Mesothelial cell of epicardium (in vitro differentiated cells): ENCODE measurements at places on chromosomes 16 and 17.
A peak's percentile ranks its signal among the peaks of the same experiment; 100 is the strongest.

GRCh38 chr17:79844869-79845600, 5.8 kb upstream of the CBX4 start:
- no peak for DNase-seq

DNA sequence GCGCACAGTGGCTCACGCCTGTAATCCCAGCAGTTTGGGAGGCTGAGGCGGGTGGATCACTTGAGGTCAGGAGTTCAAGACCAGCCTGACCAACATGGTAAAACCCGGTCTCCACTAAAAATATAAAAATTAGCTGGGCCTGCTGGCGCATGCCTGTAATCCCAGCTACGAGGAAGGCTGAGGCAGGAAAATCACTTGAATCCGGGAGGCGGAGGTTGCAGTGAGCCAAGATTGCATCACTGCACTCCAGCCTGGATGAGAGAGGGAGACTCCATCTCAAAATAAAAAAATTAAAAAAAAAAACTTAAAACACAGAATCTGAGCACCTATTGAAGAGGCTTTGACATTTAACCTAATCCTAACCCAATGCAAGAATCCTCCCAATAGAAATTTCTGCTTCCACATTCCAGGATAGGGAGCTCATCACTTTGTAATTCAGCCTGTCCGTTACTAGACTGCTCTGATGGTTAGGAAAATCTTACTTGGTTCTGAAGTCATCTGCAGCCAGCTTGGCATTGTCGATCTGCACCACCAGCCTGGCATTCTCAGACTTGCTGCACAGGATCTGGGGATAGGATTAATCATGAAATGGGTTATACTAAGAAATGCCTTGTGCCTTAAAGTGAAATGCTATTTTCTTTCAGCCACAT, 2.1 kb downstream of the KRT33B start:
- no peak for DNase-seq

- DNase-seq: no peak
These were observed 466.3 kb downstream of the SOX9 start for GRCh38 chr17:72587156-72587555.

DNA sequence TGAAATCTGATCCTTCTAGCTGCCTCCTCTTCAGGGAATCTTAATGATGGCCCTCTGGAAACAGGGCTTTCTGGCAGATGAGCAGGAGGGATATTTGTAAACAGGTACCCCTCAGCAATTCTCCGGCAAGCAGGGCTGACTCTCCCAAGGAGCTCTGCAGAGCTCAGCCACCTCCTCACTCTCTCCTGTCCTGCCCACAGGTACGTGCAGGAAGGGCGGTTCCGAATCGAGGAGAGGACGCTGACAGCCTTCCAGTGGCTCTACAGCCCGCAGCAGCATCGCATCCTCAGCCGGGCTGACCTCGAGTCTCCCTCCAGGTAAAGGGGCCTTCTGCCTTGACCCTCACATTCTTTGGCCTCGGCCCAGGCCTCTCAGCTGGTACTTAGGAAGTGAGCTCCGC, 20.7 kb upstream of the CCDC92B start:
- DNase-seq: no peak

- DNase-seq: no peak
These were observed 129.8 kb downstream of the TANC2 start for GRCh38 chr17:63095879-63096278.

DNA sequence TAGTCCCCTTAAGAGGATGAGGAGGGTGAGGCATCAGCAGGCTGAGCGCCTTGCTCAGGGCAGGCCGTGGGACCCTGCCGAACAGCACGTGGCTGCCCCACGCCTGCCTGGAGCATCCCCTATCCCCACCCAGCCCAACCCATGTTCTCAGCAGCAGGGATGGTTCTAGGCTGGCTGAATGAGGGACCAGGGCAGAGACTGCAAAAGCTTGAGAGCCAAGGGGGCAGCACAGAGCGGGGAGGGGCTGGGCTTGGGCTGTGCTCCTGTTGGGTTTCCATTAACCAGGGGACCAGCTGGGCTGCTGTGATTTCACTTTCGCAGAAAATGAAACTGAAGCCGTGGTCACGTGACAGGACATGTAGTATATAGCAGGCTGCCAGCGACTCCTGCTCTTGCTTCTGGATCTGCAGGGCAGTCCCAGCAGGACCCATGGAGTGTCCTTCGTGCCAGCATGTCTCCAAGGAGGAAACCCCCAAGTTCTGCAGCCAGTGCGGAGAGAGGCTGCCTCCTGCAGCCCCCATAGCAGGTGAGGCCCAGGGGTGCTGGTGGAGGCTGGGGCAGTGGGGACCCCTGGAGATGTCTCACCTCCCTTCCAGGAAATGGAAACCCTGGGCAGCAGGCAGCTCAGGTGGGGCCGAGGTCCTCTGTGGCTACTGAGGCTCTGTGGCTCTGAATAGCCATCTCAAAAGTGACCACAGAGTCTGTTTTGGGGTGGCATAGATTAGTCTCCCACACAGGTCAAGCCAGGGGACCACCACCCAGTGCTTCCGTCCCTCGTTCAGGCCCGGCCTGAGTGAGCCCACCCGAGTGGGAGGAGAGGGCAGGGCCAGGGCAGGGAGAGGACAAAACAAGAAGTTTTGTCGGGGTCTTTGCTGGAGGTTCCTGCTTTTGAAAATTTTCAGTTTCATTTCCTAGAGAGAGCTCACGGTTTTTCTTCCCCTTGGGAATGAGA, 2.9 kb downstream of the RNF213 start:
- no peak for DNase-seq

- DNase-seq: no peak
These were observed 26.1 kb downstream of the MEAK7 start for GRCh38 chr16:84478172-84478947.

DNA sequence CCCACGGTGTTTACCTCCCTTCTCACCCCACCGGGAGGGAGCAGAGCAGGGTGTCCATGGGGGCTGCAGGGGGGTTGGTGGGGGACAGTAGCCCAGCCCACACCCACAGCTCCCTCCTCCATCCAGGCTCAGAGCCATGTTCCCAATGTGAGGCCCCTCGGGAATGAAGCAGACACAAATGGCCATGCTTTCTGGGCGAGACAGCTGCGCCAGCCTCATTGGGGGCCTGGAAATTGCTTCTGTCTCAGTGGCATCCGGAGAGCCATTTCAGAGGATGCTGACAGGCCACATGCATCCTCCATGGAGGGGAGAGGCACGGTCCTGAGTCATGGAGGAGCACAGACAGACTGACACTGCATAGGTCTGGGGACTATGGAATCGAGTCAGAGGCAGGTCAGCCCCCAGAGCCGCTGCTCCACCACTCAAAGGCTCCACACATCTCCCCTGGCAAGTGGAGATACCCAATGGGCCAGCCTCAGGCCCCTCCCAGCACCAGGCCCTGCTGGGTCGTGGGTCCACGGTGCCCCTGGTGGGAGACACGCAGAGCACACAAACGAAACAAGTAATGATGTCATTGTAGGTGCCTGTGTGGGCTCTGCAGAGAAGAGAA, 59.6 kb upstream of the ENPP7 start:
- no peak for DNase-seq

GRCh38 chr17:49497148-49498028, 2.3 kb downstream of the NGFR start:
- peak; percentile 45 for DNase-seq

DNA sequence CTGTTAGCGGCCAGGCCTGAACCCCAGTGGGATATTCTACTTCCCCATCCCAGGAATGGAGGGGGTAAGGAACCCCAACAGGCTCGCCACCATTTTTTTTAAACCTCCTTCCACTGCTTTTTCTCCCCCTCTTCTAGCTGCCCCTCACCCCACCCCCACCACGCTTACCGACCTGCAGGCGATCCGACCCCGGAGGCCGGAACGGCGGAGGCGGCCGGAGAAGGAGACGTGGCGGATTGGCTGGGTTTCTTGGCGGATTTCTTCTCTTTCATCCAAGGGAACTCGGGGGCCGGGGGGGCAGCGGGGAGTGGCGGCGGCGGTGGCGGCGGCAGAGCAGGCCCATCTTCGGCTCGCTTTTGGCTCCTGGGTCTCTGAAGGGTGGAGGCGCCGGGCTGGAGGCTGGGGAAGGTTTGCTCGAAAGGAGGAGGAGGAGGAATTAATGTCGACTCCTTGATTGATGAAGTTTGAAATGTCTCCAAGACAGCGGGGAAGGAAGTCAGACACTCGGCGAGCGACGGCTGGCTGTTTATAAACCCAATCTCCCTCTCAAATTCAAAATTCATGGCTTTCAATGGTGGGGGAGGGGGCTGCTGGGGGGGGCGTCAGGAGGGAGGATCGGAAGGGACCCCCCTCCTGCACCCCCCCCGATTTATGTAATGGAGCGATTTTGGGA, 424 bp downstream of the HOXB2 start:
- peak; percentile 79 for DNase-seq

DNA sequence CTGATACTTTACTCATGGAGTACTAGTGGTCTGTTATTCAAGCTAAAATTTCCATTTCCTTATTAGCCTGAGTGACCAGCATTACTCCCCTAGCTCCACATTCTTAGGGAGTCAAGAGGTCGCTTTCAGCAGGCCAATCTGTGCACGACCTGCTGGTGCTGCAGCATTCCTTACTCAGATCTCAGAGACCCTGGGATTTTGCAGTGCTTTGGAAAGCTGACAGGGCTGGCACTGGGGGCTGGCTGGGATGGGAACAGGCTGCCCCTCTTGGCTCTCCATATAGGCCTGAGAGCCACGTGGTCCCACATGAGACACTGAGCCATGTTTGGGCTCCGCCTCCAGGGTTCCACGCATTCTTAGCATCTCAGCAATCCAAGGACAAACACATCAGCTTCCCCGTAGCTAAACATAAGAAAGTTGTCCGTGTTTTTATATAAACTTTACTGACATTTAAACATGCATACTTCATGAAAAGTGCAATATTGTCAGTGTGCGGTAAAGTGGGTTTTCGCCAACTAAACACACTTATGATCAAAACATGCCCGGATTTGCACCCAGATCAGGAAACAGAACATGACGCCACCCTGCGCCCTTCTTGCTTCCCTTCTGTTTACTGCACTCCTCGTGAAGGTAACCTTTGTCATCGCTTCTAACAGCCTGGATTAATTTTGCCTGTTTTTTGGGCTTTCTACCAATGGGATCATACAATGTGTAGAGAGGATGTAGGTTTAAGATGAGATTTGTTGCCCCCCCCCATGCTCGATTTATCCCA, 254.5 kb upstream of the CACNG5 start:
- DNase-seq: no peak

DNA sequence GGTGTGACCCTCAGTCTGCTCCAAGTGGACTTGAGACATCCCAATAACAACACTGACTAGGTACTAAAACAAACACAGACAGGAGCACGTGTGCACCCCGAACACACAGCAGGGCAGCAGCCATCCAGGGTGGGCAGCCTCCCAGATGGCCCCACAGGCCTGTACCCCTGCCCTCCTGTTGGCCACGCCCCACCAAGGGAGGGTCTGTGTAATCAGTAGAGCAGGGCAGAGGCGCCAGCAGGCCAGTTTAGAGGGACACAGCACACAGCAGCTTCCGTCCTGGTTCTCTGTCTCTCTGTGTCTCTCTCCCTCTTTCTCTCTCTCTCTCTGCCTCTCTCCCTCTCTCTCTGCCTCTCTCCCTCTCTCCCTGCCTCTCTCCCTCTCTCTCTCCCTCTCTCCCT, 21.4 kb downstream of the ACTG1 start:
- DNase-seq: no peak

- DNase-seq: no peak
These were observed 51.8 kb downstream of the LYRM1 start for GRCh38 chr16:20952139-20952920.

DNA sequence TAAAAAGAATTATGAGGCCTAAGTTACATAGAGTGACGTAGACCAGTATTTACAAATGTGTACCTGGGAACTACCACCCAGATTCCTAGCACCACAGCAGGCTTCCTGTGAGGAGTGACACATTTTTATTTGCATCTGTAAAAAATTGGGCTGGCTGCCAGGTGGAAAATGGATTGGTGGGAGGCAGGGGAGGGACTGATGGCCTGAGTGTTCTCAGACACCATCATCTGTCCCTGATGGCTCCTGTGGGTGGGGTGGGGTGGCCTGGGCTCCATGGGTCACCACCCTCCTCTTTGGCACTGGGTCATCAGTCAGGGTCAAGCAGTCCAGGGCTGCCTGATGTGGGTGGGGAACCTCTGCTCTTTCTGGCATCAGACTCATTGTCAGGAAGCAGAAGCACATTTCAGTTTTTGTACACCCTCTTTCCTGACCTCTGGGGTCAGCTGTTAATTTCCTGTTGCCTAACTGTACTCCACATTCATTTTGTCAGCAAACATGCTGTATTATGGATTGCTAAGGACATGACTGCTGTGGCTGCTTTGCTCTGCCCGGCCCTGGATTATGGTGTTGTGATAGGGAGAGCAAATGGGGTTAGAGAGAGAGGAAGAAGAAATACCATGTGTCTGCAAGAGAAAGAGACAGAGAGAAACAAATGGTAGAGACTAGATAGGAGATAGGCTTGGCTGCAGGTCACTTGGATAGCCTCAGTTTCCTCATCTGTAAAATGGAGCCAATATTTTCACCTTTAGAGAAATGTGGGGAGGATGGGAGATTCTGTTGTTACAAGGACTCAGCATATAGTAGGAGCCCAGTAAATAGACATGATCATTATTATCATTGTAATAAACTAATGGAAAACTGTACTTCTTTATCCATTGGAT, 11.6 kb upstream of the MFAP4 start:
- DNase-seq: no peak

GRCh38 chr17:4807605-4808377, 839 bp downstream of the PLD2 start:
- DNase-seq: no peak

DNA sequence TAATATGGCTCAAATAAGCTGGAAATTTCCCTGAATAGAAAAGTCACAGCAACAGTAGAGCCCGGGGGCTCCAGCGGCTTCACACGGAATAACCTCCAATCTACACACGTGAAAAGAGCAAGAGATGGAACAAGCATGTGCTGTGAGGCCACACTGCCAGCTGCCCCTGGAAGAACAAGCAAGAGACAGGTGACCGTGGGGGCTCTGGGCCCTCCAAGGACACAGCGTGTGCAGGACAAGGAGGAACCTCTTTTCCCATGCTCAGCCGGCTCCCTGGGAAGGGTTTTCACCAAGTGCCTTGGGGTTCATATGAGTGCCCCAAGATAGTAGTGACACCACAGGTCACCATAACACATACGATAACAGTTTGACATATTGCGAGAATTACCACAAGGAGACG, 110.2 kb upstream of the ZNF750 start:
- DNase-seq: no peak

- no peak for DNase-seq
These were observed 15.3 kb downstream of the DLG4 start for GRCh38 chr17:7204336-7204735.

- no peak for DNase-seq
These were observed 121.9 kb downstream of the USP31 start for GRCh38 chr16:23027386-23027785.

- no peak for DNase-seq
These were observed 33.7 kb upstream of the ZC3H18 start for GRCh38 chr16:88536510-88536909.

GRCh38 chr16:69277413-69277812, 33.7 kb upstream of the VPS4A start:
- no peak for DNase-seq

DNA sequence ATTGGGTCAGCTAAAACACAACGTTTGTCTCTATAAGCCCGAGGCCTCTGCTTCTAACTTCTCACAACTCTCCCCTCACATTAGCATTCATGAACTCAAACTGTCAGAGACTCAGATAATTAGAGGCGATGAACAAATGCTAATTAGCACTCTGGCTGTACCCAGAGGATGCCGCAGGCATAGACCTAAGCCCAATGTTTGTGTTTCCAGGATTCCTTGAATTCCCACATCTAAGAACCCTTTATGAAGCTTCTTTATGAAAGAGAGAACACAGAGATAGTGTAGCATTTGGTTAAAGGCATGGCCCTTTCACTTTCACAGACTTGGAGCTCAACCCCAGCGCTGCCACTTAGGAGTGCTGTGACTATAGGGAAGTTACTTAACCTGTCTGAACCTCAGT, 512.2 kb downstream of the GRIN2A start:
- no peak for DNase-seq
